ENCODE measurements at places on chromosomes 3 and 15.

- DNase-seq = no peak
Observed at GRCh38 chr3:11600501-11601282, 43.0 kb downstream of the VGLL4 start.

DNA sequence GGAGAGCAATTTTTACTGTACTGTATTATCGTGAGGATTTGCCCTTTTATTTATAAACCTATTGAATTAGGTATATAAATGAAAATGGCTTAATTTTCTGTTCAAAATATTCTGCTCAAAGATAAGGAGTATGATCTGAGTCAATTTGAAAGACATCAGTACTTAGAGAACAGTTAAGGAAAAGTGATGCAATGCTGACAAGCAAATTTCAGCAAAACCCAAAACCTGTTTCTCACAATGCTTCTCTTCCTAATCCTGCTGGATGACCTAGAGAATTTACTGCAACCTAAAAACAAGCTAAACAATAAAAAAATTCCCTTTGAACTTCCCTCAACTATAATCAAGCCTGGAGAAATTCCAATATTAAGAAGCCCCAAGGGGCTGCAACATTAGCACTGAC lies 82.7 kb downstream of the RFX7 start:
- no peak for DNase-seq

- no peak for DNase-seq
Observed at GRCh38 chr15:74179983-74180880, 6.7 kb downstream of the ISLR start.

GRCh38 chr3:125231895-125232294 lies 19.3 kb upstream of the SLC12A8 start:
- DNase-seq = no peak

DNA sequence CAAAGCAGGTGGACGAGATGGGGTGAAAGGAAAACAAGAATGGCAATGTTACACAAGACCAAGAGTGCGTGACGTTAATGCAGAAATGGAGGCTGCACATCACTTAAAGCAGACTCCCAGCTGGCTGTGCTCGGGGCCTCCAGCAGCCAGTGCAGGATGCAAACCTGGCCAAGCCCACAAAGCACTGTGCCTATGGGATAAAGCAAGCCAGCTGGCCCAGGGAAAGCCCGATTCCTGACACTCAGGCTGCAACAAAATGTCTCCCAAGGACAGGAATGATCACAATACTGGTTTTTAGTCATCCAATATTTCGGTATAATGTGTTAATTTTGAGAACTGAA lies 86.2 kb downstream of the SEC22A start:
- no peak for DNase-seq

GRCh38 chr3:42701371-42702065 lies 1.1 kb downstream of the HHATL start:
- DNase-seq = peak; percentile 21

DNA sequence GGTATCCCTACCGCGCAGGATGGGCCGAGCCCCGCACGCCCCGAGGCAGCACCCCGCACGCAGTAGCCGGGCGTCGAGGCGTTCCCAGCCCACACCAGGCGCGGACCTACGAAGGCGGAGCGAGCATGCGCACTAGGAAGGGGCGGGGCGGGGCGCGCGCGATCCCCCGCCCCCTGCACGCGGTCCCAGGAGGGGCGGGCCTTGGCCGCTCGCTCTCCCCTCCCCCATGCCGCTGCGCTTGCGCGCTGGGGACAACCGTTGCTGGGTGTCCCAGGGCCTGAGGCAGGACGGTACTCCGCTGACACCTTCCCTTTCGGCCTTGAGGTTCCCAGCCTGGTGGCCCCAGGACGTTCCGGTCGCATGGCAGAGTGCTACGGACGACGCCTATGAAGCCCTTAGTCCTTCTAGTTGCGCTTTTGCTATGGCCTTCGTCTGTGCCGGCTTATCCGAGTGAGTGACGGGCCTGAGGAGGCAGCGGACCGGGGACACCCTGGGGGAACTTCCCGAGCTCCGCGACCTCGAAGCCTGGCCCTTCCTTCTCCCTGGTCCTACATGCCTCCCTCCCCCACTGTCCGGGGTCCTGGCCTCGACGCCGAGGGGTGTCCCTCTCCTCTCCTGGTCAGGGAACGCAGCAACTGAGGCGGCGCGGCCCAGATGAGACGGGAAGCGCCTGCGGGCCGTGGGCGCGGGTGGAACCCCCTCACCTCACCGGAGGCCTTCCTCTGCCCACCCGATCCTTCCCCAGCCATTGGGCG lies at the start of gene SPESP1:
Gene SPESP1 (plus strand): TSS at position 258 of the 755 bp plus-strand sequence. CDS start 129 bp downstream, at position 387.
- DNase-seq = peak; percentile 13

DNA sequence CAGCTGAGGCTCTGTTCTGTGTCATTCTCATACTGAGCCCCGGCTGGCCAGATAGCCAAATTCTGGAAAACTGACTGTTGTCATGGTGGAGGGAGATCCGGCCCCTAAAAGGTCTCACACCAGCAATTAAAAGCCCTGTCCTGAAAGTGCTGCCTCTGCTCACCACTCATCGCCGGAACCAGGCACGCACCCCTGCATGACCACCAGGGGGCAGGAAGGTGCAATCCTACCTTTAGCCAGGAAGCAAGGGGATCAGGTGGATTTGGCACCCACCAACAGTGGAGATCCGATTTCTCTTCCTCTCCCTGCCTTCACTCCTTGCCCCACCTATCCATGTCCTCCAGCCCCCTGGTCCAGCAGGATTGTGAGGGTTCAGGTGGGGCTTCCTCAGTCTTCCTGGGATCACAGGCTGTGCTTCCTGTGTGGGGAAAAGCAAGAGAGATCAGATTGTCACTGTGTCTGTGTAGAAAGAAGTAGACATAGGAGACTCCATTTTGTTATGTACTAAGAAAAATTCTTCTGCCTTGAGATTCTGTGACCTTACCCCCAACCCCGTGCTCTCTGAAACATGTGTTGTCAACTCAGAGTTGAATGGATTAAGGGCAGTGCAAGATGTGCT lies 16.1 kb upstream of the CACNA2D2 start:
- DNase-seq = peak; percentile 66

DNA sequence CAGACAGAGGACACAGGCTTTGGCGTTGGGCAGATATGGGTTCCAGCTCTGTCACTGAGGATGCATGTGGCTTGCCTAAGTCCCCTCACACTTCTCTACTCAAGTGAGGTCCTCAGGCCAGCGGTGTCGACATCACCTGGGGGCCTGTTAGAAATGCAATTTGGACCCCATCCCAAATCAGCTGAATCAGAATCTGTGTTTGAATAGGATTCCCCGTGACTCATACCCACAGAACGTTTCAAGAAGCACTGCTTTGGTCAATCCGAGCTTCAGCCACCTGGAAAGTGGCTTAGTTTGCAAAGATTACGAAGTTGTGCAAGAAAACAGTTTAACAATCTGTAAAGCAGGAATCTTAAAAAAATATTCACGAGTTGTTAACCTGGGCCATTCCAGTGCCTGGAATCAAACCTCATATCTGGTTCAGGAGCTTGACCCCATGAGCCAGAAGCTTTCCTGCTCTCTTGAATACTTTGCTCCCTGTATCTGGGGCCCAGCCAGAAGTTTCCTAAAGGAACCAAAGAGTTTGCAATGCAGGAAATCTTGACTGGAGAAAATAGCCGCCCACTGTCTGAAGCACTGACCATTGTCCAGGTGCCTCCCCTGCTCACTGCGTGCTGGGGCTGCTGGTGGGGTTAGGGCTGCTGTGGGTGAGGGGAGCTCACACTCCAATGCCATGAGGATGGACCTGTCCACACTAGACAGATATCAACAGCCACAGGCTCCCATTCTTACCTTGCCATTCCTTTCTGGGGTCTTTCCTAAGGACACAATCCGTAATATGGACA lies 208.5 kb upstream of the LINGO1 start:
- no peak for DNase-seq

- no peak for DNase-seq
Observed at GRCh38 chr15:99425657-99426301, 140.0 kb upstream of the MEF2A start.

DNA sequence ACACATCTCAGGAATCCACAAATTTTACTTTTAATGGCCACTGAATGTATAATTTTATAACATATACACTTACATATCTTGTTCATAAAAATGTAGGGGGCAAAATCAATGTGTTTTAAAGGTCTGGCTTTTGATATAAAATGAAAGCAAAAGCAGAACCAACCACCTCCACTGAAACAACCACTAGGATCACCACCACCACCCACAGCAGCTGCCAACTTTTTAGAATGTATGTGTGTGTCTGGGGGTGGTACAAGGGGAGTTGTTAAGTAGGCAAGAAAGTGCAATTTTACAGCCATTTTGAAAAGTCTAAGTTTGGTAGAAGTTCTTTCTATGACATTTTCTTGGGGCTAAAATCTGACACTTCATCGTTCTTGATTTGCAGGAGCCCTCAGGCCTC lies 44.0 kb downstream of the OTOL1 start:
- DNase-seq = no peak

DNA sequence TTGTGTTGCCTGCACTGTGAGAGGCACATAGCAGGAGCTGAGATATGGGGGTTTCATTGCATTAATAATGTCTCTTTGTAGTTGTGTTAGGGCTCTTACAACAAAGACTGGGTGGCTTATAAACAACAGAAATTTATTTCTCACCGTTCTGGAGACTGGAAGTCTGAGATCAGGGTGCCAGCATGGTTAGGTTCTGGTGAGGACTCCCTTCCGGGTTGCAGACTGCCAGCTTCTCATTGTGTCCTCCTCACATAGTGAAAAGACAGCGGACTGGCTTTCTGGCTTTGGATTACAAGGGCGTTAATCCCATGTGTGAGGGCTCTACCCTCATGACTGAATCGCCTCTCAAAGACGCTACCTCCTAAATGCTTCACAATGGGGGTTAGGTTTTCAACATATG lies 20.6 kb downstream of the TMEM108 start:
- DNase-seq = no peak

GRCh38 chr15:41487802-41488201 lies 5.9 kb upstream of the ITPKA start:
- DNase-seq = no peak

DNA sequence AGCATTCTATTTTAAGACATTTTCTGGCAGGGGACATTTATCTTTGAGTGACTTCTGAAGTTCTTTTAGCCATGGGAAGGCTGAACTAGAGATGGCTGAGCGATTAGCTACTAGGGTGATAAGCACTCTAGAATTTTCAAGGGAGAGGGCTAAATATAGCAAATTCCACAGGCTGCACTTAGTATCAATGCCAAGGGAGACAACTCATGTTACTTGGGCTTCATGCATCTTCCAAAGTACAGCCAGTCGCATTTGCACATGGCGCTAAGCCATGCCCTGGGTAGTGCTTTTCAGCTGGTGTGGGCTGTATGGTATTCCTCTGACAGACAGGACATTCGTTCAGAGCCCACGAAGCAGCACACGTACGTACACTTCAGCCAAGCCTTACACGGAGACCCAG lies 69.6 kb downstream of the RYR3 start:
- no peak for DNase-seq

DNA sequence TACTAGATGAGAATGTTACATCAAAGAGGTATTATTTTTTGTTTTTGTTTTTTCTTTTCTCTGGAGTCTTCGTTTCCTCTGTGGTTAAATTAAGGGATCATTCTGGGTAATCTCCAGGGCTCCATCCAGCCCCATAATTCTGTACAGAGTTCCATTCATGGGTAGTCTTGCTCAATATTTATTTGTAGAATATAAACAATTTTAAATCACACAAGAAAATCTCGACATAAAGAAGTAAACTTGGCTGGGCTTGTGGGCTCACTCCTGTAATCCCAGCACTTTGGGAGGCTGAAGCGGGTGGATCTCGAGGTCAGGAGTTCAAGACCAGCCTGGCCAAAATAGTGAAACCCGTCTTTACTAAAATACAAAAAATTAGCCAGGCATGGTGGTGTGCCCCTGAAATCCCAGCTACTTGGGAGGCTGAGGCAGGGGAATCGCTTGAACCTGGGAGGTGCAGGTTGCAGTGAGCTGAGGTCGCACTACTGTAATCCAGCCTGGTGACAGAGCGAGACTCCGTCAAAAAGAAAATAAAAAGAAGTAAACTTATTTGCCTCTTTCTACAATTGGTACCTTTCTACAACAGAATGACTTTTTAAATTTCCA lies 166.8 kb upstream of the TGFBR2 start:
- DNase-seq = no peak

GRCh38 chr3:3800080-3800455 lies 837 bp downstream of the LRRN1 start:
- no peak for DNase-seq

- DNase-seq = no peak
Observed at GRCh38 chr3:181486141-181486885, 225.4 kb upstream of the SOX2 start.

DNA sequence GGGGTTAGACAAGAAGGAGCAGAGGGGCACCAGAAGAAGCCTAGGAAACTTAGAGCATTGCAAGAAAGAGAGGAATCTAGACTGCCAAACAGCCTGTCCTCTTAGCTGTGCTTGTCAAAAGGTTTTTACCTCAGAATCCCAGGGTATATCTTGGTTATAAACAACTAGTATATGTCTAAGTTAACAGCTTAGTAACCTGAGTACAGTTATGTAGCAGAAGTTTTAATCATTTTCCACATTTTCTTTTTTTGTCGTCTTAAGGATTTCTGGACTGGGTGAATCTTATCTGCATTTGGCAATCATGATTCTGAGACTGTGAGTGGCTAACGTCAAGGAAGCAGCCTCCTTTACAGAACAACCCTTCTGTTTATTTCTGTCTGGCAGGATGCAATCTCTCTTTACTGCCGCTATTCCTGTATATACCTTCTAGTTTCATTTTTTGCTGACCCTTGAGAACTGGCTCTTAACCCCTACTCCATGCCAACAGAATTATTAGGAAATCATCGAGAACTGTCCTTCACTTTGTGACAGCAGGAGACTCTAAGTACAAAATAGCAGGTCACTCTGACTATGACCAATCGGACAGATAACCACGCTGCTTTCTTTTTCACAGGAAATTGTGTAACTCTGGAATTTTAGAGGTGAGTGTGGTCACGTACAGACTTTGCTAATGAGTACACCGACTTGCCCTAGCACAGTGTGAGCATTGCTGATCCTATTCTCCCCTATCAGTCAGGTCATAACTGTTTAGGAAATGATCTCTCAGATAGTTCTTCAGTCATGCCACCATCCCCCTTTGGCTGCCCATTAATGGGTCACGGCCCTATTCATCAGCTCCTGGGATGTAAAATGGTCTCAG lies 3.3 kb upstream of the CP start:
- peak; percentile 48 for DNase-seq

GRCh38 chr15:70281811-70282307 lies 184.1 kb upstream of the TLE3 start:
- no peak for DNase-seq

DNA sequence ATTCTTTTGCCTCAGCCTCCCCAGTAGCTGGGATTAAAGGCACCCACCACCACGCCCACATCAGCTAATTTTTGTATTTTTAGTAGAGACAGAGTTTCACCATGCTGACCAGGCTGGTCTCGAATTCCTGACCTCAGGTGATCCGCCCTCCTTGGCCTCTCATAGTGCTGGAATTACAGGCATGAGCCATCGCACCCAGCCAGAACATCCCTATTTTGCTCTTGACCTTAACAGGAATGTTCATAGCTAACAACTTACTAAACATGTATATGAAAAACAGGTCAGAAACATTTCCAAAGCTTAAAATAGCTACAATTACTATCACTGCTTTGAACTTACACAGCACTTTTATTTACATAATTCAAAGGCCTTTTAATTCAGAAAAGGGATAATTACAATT lies 33.7 kb downstream of the UQCC5 start:
- DNase-seq = no peak
